ENCODE measurements at places on chromosomes 12 and 14.

- no peak for DNase-seq
Measured at GRCh38 chr14:101225157-101226152, 321.9 kb upstream of the RTL1 start.

DNA sequence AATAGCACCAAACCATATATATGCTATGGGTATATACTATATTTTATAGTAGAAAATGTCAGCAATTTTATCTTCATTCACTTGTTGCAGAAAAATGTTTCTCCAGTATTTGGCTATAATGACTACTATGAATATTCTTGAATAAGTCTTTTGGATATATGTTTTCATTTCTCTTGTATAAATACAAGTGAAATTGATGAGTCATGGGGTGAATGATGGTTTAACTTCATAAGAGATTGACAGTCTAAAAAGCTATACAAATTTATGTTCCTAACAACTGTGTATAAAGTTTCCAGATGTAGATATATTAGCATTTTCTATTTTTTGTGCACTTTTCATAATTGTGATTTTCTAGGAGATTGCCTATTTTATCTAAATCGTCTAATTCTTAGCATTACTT lies 714.8 kb downstream of the TRHDE start:
- no peak for DNase-seq

DNA sequence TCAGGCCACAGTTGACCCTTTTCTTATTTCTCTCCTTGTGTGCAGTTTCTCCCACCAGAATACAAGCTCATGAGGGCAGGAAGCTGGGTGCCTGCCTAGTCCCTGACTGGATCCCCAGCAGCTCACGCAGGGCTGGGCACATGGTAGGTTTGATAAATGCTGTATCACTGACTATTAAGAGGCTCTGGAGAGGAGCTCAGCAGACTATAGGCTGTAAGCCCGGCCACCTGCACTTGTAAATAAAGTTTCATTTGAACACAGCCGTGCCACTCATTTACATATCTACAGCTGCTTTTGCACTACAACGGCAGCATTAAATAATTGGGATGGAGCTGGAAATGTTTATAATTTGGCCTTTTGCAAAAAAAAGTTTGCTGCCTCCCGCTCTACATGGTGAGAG lies 32.0 kb downstream of the CHGA start:
- no peak for DNase-seq

- DNase-seq, result no peak
Measured at GRCh38 chr12:24947541-24948419, 1.1 kb downstream of the BCAT1 start.

All from CD4-positive, alpha-beta T cell treated with Interleukin-1 beta for 1 hour (primary cell).